ENCODE measurements at places on chromosomes 11 and 22. TPM values are rescaled to one million over a fixed set of nuclear protein-coding genes. Genes with fewer than 3 reads are reported as not detected.

DNA sequence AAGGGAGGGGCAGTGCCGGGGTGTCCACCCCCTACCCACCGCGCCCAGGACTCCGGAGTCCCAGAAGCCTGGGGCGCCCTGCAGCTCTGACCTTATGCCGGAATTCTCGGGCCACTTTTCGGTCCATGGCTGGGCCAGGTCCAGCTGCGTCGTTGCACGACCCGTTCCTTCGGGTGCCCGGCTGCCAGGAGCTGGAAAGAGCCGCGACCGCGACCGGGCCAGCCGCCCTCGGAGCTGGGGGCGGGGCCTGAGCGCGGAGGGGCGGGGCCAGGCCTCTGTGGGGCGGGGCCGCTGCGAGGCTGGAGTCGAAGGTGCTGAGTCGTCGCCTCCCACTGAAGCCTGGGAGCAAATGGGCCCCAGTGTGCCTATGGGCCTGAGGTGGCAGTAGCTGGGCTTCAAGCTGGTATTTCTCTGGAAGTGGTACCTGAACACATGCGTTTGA, at the start of gene USH1C:
USH1C (minus strand) TSS at position 236 of the 442 bp plus-strand sequence; CDS start at position 127, 109 bp downstream.
- no peak for DNase-seq

DNA sequence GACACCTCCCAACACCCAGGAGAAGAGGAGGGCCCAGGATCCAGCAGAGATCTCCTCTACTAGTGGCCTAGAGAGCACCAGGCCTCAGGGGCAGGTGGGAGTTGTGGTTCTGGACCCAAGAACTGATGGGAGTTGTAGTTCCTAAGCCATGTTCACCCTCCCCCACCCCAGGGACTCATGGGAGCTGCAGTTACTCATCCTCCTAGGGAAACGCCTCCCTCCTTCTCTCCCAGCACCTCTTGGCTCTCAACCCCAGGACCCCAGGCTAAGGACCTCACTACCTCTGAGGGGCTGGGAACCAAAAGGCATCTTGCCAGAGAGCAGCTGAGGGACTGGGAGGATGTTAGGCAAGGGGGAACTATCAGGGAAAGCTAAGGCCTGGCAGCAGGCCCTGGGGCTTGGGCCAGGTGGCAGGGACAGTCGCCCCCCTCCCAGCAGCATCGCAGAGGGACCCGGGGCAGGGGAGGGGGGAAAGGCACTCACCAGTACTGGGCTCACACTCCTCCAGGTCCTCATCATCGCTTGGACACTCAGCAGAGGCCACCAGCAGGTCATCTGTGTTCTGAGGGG, 28.9 kb downstream of the SLC22A12 start:
- DNase-seq: no peak

GRCh38 chr11:126214841-126215240, 3.3 kb downstream of the FAM118B start:
- DNase-seq: no peak

DNA sequence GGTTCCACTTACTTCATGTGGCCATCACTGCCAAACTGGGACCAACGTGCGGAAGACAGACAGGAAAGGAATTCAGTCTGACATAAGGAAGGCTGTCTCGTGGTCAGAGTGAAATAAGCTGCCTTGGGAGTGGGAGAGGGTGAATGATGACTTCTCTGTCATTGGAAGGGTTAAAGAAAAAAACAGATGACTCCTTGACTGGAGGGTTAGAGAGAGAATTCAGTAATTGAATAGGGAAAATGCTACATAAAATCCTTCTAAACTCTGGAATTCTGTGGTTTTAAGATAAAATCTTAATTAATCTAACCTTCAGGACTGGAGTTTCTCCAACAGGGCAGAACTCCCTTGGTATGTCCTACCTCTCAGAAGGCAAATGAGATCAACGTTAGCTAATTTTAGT, 33.8 kb downstream of the RAB30 start:
- DNase-seq: no peak

DNA sequence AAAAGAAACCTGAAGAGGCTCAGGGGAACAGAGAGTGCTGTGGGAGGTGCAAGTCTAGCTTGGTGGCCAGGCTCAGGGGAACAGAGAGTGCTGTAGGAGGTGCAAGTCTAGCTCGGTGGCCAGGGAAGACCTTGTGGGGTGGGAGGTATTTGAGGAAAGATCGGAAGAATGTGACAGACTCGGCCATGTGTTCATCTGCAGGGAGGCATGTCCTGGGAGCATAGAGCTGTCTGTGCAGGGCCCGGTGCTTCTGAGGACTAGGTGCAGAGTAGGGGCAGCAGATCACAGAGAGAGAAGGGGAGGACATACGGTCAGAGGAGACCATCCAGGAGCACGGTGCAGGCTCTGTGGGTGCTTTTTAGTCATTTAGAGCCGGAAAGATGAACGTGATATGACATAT, 10.8 kb downstream of the IFITM10 start:
- no peak for DNase-seq

GRCh38 chr11:117765068-117765467, 31.9 kb downstream of the DSCAML1 start:
- no peak for DNase-seq

DNA sequence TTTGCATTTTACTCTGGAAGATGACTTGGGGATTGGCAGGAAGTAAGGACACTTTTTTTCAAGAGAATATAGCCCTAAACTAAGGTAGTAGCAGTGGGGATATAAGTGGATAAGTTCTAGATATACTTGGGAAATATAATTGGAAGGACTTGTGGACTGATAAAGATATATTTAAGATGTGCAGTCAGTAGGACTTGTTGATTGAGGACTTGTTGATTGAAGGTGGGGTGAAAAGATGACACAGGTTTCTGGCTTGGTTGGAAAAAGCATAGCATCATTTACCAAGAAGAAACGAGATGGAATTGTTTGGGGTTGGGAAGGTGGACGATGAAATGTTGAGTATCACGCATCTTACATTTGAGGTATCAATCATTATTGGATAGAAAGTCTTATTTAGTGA, 1.5 kb upstream of the TAF10 start:
- no peak for DNase-seq

DNA sequence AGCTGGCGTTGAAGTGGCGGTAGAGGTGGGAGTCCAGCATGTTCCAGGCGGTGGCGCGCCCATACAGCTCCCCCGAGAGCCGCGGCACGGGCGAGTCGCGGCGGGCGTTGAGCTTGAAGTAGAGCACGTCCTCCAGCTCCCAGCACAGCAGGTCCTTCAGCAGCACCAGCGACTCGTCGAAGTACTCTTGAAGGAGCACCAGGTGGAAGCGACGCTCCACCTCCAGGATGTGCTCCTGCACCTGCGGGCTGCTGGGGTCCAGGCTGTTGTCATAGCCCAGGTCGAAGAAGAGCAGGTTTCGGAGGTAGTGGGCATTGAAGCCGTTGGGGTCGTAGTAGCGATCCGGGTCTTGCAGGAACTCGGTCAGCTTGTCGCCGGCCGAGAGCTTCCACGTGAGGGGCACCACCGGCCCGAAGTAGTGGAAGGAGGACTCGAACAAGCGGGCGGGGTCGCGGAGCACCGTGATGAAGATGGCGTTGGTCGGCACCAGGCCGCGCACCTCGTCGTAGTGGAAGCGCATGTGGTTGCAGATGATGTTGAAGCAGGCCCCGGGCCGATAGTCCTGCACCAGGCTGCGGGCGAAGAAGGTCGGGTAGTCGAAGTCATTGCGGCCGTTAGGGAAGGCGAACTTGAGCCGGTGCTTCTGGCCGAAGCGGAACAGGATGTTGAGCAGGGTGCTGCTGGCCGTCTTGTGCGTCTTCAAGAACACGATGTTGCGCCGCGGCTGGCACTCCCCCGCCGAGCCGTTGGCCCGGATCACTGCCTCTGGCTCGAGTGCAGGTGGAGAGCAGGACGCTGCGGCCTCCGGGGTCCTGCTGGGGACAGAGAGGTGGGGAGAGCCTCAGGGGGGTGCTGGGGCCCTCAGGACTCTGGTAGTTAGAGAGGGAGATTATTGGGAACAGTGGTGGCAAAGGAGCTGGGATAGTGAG, 9.0 kb upstream of the SEC14L6 start:
- no peak for DNase-seq

GRCh38 chr11:1942558-1943260, 4.4 kb upstream of the MRPL23 start:
- no peak for DNase-seq

DNA sequence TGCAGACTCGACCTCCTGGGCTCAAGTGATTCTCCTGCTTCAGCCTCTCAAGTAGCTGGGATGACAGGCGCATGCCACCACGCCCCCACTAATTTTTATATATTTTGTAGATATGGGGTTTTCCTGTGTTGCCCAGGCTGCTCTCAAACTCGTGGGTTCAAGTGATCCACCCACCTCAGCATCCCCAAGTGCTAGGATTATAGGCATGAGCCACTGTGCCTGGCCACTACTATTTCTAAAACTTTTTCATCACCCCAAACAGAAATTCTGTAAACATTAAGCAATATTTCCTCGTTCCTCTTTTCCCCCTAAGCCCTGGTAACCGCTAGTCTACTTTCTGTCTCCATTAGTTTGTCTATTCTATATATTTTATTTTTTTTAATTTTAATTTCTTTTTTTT, 9.0 kb upstream of the ATG16L2 start:
- DNase-seq: no peak

GRCh38 chr11:104365676-104366075, 201.7 kb upstream of the PDGFD start:
- no peak for DNase-seq

DNA sequence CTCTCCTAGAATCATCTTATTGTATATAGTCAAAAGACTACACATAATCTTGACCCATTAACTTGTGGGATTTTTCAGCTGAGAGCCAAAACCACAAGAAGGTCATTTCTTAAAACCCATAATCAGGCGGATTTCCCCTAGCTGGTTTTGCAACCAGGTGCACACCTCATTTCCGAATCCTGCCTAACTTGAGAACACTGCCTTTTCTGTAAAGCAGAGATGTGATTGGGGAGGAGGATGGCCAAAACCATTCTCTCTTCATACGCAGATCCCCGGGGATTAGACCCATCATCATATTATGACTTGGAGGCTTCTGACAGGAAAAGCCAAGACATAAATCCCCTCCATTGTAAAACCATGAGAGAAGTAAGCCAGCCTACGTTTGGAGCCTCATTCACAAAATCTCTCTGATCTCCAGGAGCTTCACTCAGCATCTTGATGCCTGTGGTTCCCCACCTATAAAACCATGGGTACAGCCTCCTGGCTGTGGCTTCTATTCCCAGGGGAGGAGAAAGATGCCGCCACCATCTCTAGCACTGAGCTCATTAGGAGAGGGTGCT, 191.3 kb downstream of the KIF18A start:
- no peak for DNase-seq

GRCh38 chr11:12480401-12480800, 103.0 kb downstream of the PARVA start:
- no peak for DNase-seq

DNA sequence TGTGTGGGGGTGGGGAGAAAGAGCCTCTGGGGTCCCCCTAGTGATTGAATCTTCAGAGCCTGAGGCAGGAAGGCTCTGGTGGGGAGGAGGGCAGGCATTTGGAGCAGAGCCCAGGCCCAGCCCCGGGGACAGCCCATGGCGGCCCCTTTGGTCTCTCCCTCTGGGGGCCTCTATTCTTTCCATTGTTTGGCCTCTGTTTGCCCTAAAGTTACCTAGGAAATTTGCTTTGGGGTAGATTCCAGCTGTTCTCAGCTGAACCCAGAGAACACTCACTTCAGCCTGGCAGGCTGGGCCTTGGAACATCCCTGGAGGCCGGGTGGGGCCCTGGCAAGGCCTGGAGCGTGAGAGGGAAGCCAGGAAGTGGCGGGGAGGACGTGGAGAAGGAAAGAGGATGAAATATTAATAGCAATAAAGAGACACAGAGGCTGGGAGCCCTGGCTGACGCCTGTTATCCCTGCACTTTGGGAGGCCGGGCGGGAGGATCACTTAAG, 22.9 kb upstream of the A4GALT start:
- DNase-seq: no peak

GRCh38 chr22:24965822-24966626, 13.5 kb downstream of the KIAA1671 start:
- DNase-seq: no peak

DNA sequence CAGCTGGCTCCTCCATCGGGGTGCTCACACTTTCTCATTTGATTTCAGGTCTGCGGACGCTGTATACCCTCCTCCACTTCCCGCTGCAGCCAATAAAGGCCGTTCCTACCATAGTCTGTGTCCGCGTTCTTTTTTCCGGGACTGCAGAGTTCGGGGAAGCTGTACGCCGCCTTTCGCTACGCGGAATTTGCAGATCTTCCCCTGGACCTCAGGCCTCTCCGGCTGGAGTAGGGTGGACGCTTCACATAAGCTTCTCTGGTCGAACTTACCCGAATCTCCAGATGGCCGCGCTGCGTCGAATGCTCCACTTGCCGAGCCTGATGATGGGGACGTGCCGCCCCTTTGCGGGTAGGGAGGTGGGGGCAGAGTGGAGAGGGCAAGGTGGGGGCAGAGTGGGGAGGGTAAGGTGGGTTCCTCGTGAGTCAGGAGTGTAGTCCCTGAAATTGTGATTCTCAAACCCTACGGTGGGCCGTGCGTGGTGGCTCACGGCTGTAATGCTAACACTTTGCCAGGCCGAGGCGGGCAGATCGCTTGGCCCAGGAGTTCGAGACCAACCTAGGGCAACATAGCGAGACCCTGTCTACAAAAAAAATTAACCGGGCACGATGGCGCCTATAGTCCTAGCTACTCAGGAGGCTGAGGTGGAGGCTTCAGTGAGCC, 617 bp downstream of the CSKMT start:
- peak; percentile 32 for DNase-seq

GRCh38 chr11:17528181-17528691, 16.0 kb downstream of the USH1C start:
- peak; percentile 14 for DNase-seq

DNA sequence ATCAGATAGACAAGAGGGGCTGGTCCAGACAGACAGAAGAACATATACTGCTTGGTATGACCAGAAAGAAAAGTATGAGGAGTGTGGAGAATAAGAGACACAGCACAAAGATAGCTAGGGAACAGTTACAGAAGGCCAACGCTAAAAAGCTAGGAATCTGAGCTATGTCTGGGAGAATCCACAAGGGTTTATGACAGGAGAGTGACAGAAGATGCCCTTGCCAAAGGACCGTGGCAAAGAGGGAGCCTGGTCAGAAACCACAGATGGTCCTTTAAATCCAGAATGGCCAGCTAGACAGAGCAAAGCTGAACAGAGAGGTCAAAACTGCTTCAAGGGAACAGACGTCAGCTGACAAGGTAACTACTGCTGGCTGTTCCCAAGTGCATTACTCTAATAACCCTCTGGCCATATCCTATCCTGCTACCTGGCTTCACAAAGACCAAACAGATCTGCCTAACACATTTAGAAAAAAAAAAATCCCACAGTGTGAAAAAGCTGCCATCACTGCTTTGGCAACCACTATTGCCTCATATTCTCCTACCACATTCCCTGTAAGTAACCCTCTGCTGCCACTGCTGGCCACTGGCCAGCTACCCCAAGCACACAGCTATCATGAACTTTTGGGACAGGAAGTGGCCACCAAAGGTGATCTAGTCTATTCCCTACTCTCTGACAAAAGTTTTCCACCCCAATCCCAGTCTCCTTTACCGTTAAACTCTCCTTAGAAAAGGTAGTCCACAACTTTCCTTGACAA, 7.3 kb downstream of the SERGEF start:
- no peak for DNase-seq

Gene CXCR5
- total RNA-seq: 2.1 TPM

Gene RIC3
- 34.4 TPM for total RNA-seq

Gene OR6A2
- total RNA-seq: not detected

Gene SF3B2
- total RNA-seq: 248 TPM

Gene LARGE2
- 4.8 TPM for total RNA-seq

Gene MIAT
- total RNA-seq: 49.8 TPM

Gene SBF2
- 19.0 TPM for total RNA-seq
